ENCODE measurements at places on chromosomes 3 and 15. TPM values are rescaled to one million over a fixed set of nuclear protein-coding genes. Genes with fewer than 3 reads are reported as not detected.

Gene LARP6
- total RNA-seq: 50.6 TPM

Gene UPK1B
- total RNA-seq: 12.1 TPM

Gene GOLGA8T
- 0.80 TPM for total RNA-seq

Gene AQP9
- total RNA-seq: not detected

Gene GOLGA8S
- 0.18 TPM for total RNA-seq

Gene MYLK
- total RNA-seq: 16.7 TPM

Gene CKMT1B
- total RNA-seq: 5.1 TPM

Gene IMPG2
- not detected for total RNA-seq

Gene EPHA3
- not detected for total RNA-seq

Gene GOLGA6B
- not detected for total RNA-seq

Gene MKRN2OS
- total RNA-seq: not detected

Gene LHFPL4
- total RNA-seq: 0.41 TPM

Gene KCNMB3
- 2.0 TPM for total RNA-seq

Gene DUOX1
- total RNA-seq: not detected
